ENCODE measurements at places on chromosomes 16 and 17.

DNA sequence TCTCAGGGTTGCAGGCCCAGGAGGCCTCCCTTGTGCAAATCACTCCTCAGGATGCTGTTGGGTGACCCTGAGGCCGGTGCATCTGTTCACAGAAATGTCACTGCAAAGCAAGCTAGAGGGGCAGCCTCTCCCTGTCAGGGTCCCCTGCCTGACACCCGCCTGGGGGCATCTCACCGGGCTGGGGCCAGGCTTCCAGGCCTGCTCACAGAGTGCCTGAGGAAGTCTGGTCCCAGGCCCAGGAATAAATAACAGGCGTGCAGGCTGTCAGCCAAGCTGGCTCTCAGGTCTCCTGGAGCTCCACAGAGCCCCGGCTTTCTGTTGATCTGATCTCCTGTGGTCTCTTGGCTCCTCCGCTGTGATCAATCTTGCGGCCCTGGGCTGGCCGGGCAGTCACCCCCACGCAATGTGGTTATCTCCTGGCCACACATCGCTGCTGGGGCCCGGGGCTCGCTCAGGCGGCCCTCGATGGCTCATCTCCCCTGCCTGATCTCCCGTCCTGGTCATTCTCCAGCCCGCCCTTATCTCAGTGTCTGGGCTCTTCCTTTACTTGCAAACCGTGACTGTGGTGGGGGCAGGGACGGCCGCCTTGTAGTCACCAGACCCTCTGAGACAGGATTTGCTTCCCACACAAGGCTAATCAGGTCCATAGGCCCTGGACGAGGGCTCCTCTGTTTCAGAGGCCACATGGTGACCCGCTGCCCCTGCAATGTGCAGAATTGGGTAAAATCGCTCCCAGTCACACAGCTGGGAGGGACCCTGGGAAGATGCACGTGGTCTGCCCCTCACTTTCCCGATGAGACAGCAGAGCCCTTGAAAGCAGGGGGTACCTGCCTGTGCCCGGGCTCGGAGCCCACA is 231.2 kb upstream of the GSE1 start:
- DNase-seq = no peak

GRCh38 chr16:79093554-79093967 is 507.0 kb downstream of the MAF start:
- DNase-seq = no peak

DNA sequence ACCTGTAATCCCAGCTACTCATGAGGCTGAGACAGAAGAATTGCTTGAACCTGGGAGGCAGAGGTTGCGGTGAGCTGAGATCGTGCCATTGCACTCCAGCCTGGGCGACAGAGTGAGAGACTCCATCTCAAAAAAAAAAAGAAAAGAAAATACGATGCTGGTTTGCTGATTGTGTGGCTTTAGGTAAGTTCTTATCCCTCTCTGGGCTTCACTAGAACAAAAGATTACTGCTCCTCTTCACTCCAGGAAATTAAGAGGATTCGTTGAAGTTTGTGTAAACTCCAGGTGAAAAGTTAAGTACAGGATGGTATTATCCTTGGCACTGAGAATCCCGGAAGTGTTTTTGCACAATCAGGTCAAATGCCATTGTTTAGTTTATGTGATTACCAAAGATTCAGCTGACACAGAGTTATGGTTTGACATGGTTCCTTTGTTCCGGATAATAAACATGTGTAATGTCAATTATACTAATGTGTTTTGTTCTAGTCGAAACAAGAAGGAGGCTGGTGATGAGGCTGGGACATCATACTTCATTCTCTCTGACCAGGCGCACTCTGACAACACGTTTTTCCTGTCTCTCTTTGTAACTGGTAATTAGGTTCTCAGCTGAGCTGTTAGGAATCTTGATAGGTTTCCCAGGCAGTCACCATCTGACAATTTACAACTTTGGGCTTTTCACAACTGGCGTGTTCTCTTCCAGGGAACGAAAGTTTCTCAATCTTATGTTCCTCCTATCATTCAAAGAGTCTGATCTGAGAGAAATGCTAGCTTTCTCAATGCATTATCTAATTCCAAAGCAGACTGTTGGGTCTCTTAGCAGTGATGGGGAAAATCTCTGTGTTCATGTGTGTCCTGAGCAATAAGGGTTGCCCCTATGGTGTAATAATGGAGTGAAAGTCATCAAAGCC is 10.8 kb upstream of the TAOK1 start:
- DNase-seq = no peak

GRCh38 chr16:50451951-50452508 is 83.2 kb upstream of the BRD7 start:
- DNase-seq = no peak

DNA sequence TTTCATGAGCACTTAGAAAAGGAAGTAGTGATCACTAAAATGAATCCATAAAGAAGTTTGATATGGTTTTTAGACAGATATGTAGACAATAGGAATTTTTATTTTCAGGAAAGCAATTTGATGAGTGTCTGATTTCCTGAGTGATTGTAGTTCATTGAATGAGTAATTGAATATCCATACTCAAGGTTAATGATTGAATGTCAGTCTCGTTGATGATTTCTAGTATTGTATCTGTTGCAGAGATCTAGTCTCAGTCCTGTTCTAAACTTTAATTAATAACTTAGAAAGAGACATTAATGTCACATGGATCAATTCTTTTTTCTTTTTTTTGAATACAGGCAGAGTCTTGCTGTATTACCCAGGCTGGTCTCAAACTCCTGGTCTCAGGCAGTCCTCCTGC is 78.3 kb downstream of the NLK start:
- no peak for DNase-seq

GRCh38 chr17:61307905-61308886 is 91.4 kb upstream of the TBX2 start:
- DNase-seq = no peak

DNA sequence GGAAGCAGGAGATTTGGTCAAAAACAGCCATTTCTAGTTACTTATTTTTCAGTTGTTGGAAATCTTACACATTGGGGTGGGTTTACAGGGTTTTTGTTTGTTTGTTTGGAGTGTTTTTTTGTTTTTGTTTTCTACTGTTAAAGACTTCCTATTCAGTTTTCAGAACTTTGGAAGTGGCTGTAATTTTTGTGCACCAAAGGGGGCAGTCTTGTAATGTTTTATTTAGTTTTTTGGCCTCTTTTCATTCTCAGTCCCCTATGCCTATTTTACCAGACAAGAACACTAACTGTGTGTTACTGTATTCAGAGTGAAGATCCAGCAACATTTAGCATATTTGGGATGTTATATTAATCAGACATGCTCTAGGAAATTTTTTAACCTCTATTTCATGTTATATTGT is 20.6 kb downstream of the TPPP3 start:
- DNase-seq = no peak

DNA sequence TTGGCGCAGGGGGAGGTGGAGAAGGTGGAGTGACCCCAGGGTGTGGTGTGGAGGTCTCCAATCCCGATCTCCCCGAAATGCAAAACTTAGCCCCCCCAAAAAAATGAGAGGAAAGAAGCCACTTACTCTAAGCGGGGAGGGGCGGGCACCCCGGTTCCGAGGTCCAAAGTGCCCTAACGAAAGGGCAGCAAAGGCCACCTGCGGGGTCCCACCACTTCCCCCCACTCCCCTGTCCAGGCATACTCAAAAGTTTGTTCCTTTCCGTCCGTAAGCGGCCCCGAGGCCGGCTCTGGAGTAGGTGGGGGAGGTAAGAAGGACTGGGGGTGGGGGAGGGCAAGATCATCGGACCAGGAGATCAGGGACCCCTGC is 1.1 kb downstream of the TOX3 start:
- no peak for DNase-seq

DNA sequence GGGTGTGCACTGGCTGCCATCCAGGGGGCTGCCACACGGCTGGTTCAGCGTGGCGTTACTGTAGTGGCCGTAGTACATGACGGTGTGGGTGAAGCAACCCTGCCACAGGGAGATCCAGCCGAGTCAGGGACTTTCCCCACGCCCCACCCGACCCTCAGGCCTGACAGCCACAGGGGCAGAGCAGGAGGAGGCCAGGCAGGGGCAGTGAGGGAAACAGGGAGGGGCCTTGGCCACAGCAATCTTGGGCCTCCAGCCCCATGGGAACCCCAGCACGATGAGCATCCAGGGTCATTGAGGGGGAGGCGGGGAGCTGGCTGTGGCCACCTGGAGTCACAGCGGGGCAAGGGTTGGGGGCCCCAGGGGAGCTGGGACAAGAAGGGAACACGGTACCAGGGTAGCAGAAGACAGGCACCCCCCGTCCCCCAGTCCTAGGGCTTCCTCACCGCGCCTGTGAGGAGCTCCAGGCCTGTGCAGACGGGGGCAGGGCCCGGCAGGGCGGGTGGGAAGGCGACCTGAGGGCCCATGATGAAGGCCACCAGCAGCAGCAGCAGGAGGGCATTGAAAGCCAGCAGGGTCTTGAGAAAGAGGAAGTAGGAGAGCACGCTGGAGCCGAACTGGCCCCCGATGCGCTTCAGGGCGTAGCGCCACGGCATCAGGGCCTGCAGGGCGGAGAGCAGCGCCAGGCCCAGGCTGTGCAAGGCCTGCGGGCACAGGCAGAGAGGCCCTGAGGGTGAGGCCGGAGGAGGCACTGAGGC is 4.3 kb downstream of the TMC6 start:
- DNase-seq = peak; percentile 87

DNA sequence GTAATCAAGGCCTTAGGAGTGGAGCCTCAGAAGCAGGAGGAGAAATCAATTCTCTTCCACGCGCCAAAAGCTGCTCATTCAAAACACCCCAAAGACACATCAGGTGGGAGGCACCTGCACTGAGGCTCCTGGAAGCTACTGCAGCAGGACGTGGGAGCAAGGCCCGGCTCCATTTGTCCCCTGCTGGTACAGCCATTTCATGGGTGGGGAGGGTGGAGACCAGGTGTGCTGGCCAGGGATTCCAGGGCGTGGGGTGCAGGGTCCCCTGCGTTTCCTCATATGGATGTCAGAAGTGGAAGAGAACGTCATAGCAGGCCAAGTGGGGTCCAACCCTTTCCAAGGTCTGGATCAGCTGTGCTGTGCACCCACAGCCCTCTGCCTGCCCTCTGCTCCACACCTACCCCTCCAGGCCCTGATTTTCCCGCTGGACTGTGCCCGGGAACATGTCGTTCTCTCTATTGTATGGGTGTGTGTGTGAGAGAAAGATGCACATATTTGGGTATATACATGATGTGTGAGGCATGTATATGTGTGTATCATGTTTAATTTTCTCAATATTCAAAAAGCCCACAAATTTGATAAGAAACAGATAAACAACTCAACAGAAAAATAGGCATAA is 39.2 kb upstream of the CBX4 start:
- no peak for DNase-seq

DNA sequence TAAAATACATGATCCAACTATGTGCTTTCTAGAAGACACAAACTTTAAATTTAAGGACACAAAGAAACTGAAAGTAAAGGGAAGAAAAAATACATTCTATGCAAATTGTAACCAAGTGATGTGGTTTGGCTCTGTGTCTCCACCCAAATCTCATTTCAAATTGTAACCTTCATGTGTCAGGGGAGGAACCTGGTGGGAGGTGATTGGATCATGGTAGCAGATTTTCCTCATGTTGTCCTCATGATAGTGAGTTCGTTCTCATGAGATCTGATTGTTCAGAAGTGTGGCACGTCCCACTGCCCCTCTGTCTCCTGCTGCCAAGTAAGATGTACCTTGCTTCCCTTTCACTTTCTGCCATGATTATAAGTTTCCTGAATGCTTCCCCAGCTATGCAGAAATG is 15.0 kb downstream of the OR1A1 start:
- DNase-seq = no peak

DNA sequence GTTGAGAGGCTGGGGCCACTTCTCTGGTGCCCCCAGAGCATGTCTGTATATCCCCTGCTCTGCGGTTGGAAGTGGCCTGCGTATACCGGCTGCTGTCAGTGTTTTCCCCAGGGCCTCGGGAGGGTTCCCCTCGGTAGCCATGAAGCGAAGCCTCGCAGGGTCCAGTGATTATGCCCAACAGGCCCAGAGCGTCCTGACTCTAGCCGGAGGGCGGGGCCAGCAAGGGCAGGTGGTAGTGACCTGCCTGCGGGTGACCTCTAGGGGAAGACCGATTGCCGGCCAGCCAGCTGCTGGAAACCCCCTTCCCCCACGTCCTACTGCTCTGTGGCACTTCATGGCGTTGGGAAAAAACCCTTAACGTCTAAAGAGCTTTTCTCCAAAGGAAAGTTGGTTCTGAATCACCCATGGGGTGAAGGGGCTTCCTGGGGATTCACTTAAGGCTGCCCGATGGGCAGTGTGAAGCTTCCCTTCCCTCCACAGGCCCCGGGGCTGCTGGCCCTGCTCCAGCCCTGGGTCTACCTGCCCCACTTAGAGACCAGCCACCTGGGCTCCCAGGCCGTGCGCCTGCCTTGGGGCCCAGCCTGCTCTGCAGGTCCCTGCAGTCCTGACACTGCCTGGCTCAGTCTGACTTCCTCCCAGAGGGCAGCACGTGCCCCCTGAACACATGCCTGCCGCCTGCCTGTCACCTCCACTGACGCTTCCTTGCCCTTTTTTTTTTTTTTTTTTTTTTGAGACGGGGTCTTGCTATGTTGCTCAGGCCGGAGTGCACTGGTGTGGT is 72.8 kb downstream of the SOCS1 start:
- DNase-seq = peak; percentile 76

DNA sequence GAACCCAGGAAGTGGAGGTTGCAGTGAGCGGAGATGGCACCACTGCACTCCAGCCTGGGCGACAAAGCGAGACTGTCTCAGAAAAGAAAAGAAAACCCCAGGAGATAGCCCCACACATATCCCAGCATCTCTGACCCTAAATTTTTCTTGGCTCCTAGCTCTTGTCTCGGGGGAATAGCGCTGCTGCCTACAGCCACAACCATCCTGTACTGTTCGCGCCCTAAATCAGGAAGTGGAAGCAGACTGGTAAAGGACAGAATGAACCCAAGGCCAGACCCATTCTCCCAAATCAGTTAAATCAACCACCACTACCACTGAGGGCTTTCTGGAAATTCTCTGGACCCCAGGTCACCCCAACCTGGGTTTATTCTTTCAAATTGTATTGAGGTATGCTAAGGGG is 1.7 kb downstream of the CTDNEP1 start:
- no peak for DNase-seq

- DNase-seq = no peak
Observed at GRCh38 chr16:4016658-4017057, 99.6 kb downstream of the ADCY9 start.

DNA sequence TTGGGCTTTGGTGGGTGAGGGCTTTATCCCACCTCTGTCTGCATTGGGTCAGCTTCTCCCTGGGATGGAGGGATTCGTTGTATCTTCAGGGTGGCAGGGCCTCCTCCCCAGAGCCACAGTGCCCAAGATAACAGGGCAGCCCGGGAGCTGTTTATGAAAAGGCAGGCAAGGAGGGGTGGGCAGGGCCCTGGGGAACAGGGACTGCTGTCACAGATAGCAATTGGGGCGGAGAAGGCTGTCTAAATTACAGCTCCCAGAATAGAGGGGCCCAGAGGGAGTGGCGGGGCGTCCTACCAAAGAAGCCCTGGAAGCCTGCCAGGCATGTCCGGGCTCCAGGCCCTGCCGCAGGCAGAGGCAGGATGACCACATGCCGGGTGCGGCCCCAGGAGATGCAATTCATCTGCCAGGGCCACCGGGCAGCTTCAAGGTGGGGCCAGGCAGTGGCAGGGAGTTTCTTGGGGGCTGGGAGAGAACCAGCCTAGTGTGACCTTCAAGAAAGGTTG is 18.8 kb upstream of the PHOSPHO1 start:
- DNase-seq = no peak

- no peak for DNase-seq
Observed at GRCh38 chr16:28549301-28549899, 4.3 kb upstream of the SGF29 start.

GRCh38 chr16:85170066-85170491 is 57.8 kb upstream of the CIBAR2 start:
- DNase-seq = no peak

- peak; percentile 48 for DNase-seq
Observed at GRCh38 chr17:32461853-32462617, 17.7 kb downstream of the PSMD11 start.

- no peak for DNase-seq
Observed at GRCh38 chr16:83925095-83925905, 26.4 kb downstream of the MLYCD start.
